ENCODE measurements at places on chromosomes 2 and 18.
A peak's percentile ranks its signal among the peaks of the same experiment; 100 is the strongest.

GRCh38 chr2:26567534-26567933 lies 73.6 kb downstream of the CIB4 start:
- DNase-seq: no peak

GRCh38 chr2:131016826-131017741 lies 76.2 kb downstream of the FAM168B start:
- no peak for DNase-seq

DNA sequence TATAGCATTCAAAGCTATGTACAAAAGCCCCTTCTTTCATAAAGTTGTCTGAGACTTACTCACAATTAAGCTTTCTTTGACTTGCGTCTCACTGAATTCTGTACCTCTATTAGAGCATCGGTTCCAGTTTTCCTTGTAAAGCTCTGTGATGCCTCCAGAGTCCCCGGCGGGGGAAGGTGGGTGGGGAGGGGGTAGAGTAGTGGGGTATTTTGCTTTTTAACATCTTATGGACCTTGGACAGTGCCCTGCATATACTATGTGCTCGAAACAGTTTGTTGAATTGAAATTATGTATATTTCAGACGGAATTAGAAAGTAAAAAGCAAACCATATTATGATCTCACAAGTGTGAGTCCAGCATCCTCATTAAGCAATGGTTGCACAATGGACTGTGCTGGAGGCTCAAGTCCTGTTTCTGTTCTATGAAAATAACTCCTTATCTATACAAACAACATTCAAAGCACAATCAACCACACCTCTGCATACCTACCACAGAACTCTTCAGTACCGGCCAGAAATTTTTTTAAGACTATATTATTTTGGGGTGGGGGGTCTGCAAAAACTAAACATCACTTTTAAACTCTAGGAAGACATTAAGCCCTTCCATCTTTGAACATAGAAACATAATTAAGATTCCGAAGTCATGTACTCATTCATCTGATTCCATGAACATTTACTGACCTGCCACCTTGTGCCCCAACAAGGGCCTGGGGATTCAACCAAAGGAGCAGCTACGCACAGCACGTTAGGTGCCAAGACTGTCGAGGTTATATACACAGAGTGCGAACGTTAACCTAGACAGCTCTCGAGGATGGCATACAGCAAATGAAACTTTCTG lies 908 bp downstream of the STAT1 start:
- no peak for DNase-seq

- DNase-seq: no peak
Observed at GRCh38 chr2:69376403-69376802, 10.6 kb downstream of the GFPT1 start.

GRCh38 chr18:5891184-5891853 lies 4.0 kb downstream of the TMEM200C start:
- no peak for DNase-seq

- DNase-seq: no peak
Observed at GRCh38 chr2:192313773-192314172, 119.0 kb upstream of the TMEFF2 start.

GRCh38 chr18:62413206-62413605 lies 88.1 kb downstream of the TNFRSF11A start:
- no peak for DNase-seq

GRCh38 chr2:14569294-14569693 lies 63.2 kb upstream of the LRATD1 start:
- no peak for DNase-seq

DNA sequence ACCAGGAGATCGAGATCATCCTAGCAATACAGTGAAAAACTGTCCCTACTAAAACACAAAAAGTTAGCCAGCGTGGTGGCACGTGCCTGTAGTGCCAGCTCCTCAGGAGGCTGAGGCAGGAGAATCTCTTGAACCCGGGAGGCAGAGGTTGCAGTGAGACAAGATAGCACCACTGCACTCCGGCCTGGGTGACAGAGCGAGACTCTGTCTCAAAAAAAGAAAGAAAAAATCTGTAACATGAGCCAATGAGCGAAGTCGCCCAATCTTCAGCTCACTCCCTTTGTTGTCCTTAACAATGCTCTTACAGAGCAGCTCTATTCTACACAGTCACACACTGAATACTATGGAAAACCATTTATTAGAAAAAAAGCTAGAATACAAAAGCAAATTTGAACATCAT lies 22.0 kb downstream of the FAM98A start:
- DNase-seq: no peak

GRCh38 chr2:19347619-19348562 lies 10.5 kb downstream of the OSR1 start:
- DNase-seq: peak; percentile 86

DNA sequence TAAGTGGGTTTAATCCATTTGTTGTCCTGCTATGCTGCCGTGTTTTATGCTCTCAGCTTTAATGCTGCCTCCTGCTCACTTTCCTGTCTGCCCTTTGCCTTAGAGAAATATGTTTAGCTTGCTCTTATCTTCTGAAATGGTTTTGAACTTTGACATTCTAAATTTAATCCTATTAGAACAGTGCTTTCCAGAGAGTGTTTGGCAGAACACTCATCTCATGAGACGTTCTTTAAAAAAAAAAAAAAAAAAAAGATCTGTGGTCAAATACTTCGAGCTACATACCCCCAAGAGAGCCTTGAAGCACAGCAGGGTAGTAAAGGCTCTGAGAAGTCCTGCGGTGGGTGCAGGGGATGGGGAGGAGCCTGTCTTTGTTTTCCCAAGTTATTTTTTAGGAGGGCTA lies 161.3 kb downstream of the SPP2 start:
- DNase-seq: no peak

DNA sequence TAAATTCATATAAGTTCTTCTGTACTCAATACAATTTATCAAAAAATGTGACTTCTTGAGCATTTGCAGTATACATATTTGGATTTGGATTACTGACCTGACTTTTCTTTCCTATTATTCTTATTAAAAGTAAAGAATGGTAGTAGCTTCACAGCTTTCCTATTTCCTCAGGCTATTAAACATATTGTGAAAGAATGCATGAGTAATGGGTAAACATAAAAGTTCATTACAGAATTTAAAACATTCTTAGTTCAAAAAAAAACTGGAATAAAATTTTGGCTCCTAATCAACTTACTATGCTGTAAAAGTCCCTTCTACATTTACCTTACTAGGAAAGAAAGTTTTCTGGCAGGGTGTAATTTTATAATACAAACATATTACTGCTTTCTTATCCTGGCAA lies 27.3 kb upstream of the C2orf66 start:
- no peak for DNase-seq

- no peak for DNase-seq
Observed at GRCh38 chr2:175003875-175004729, 1.1 kb downstream of the CHN1 start.

DNA sequence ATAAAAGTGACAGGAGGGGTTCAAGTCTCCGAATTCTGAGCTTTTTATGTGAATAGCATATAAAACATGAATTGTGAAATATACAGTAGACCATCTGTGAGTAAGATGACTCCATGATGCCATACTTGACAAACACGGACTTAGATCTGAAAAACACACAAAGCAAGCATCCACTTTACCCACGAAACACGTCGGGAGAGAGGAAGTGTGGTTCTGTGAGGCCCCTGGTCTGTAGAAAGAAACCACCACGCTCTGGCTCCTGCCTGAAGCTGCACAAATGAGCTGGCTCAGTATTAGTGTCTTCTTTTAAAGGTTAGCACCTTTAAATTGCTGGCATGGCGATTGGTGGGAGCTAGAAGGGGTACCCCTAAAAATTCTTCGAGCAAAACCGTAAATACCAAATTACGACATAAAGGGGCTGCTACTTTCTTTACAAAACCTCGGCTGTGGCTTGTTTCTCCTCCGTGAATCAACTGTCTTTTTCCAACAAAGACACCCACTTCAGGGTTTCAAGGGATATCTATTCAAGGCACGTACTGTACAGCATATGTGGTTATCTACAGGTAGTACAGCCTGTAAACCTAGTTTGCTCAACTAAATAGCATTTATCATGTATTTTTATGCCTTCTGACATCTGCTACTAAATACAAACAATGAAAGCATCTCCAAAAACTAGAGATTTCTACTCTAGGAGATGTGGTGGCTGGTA lies 70.9 kb downstream of the AFF3 start:
- DNase-seq: no peak

- no peak for DNase-seq
Observed at GRCh38 chr18:36504928-36505327, 207.4 kb downstream of the FHOD3 start.

- no peak for DNase-seq
Observed at GRCh38 chr18:53070788-53071187, 730.8 kb downstream of the DCC start.

DNA sequence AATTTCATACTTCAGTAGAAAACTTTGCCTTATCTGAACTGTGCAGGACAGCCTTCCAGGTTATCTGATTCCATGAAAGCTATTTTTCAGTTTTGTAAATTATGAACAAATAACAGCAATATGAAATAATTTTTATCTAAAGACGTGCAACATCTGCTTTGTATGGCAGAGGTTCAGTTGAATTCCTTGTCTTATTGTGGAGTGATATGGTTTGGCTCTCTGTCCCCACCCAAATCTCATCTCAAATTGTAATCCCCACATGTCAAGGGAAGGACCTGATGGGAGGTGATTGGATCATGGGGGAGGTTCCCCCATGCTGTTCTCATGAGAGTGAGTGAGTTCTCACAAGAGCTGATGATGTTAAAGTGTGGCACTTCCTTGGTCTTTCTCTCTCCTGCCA lies 18.1 kb upstream of the RPIA start:
- DNase-seq: no peak

GRCh38 chr18:21486905-21487437 lies 113.5 kb downstream of the ESCO1 start:
- no peak for DNase-seq

- no peak for DNase-seq
Observed at GRCh38 chr2:127611076-127611925, 34.7 kb upstream of the GPR17 start.

- no peak for DNase-seq
Observed at GRCh38 chr18:8795586-8796325, 90.4 kb downstream of the MTCL1 start.

GRCh38 chr2:217228732-217229131 lies 368.9 kb upstream of the TNP1 start:
- DNase-seq: no peak

DNA sequence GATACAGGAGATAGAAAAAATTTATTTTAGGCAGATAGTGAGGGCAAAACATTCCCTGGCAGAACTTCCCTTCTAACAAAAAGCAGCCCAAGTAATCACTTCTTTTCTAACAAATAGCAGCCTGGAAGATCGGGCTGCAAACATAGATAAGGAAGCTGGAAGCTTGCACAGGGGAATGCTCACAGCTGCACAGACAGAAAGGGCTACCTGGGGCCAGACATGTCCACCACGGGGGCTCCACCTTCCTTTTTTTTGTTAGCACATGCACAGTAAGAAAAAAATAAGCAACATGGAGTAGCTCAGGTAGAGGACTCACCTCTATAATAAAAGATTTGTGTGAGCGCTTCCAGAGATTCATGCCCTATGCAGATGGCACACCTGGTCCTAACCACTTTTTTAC lies 420.5 kb downstream of the PTH2R start:
- no peak for DNase-seq

DNA sequence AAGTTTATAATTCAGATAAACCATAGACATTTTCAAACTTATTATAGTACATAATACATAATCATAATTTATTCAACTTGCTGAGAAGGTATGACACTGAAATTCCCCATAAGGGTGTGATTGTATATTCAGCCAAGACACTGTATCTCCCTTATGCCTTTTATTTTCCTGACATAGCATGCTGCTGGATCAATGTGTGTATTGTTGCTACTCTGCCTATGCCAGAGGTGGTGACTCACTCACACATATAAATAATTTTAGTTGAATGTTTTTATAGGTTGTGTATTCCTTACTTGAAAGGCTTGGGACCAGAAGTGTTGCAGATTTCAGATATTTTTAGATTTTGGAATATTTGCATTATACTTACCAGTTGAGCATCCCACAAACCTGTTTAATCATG lies 86.8 kb downstream of the VRK2 start:
- DNase-seq: no peak

GRCh38 chr18:62479574-62479973 lies 43.3 kb upstream of the ZCCHC2 start:
- no peak for DNase-seq

DNA sequence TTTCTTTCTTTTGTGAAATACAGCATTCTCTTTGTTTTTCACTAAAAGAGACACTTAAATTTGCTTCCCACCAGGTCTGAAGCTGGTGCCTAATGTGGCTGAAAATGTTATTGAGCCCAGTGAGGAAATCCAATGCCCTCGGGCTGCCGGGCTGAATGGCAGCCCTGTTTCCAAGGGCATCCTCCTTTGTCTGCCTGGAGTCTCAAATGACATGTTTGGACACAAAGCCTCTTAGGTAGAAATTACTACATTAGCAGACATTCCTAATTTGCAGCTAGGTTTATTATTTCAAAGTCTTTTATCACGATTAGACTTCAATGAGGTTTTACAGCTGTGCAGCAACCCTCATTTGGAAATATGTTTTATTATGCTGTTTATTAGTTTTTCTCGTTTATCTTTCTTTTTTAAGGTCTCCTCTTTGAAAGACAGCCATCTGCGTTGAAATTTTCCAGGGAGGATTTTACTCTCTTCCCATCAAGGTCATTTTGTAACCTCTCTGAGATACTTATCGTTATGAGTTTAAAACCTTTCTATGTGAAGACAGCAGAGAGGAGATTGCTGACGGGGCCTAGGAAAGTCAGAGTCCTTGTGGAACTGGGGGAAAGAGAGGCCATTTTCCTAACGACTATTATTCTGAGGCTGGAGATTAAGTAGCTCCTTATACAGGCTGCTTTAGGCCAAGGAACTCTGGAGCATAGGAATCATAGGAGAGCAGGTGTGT lies 59.0 kb upstream of the ZNF532 start:
- no peak for DNase-seq

DNA sequence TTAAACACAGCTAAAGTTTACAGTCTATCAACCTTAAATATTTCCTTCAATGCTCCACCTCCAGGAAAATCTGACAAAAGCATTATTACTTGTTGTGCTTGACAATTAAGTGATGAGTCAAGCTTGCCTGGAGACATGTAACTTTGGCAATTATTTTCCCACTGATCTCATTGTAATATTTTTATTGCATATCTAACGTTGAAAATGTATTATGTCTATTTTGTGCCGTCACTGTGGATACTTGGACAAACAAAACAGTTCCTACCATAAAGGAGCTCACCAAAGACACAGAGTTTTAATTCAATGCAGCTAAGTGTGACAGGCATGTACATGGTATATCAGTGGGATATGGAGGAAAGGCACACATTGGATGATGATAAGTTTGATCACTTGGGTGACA lies 24.7 kb downstream of the RNF103 start:
- no peak for DNase-seq

GRCh38 chr18:9353596-9353995 lies 19.0 kb downstream of the TWSG1 start:
- DNase-seq: no peak
